ENCODE measurements at places on chromosomes 2 and 18.

GRCh38 chr2:180604077-180604476 is 376.3 kb upstream of the UBE2E3 start:
- DNase-seq: no peak

DNA sequence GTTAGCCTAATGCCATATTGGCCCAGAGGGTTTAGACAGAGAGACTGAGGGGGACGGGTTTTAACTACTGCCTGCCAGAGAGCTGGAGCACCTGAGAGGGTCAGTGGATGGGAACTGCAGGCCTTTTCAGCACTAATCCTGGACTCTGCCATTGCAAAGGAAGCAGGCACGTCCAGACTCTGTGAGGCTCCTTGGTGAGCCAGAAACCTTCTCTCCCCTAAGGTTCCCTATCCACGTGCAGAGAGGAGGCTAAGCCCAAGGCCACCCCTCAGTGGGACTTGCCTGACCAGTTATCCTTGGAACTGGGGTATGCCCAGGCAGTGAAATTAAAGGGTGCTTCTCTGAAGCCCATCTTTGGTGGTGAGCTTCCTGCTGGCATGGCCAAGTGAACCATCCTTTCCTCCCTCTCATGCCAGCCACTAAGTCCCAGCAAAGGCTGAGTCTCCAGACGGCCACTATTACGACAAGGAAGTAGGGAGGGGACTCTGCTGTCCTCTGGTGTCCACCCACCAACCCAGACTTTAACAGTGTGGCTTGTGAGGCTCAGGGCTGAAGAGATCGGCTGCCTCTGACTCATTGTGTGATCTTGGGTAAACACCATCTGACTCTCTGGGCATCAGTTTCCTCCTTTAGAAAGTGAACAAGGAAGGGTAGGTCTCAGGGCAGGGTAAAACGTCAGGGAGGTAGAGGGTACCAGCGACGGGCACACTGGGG is 3.9 kb upstream of the MLPH start:
- DNase-seq: no peak

DNA sequence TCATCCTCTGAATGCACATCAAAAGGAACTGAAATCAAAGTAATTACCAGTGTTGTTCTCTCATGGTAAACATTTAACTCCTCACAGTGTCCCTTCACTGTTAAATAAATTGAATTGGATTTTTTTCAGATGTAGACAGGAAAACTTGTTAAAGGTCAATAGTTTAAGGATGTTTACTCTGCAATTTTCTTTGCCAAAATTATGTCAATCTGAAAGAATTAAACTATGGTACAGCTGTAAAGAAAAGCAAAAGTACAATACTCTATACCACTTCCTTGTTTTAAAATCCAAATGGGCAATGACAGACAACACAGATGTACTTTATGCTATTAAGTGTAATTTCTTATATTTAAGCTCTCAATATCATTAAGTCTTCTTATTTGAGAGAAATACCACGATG is 153.2 kb downstream of the WDPCP start:
- no peak for DNase-seq

DNA sequence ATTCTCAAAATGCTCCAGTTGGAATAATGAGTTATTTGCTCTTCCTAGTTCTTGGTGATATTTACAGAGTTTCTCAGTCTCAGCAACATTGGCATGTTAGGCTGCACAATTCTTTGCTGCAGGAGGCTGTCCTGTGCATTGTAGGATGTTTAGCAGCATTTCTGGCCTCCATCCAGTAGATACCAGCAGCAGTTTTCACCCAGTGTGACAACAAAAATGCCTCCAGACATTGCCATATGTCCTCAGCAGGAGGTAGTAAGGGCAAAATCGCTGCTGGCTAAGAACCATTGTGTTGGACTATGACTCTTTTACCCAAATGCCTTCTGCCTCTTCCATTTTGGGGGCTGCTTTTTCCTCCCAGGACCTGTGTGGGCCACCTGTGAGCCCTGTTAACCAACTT is 50.4 kb downstream of the PAX8 start:
- no peak for DNase-seq

- no peak for DNase-seq
These were observed 128.2 kb upstream of the CD226 start for GRCh38 chr18:70075906-70076305.

DNA sequence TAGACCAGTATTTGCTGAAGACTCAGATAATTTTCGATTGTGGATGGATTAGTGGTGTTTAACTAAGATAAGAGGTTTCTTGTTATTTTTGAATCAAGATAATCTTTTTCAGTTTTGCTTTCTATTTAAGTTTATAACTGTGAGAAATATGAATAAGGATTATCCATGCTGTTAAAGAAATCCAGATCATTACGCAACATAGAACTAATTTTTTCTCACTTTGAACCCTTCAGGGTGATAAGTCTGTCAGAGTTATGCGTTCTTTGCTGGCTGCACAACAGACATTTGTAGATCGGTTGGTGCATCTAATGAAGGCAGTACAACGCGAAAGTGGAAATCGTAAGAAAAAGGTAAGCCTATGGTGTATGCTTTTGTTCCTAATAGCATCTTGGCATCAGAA is 74.1 kb downstream of the PIK3C3 start:
- no peak for DNase-seq

- DNase-seq: no peak
These were observed 878.8 kb downstream of the TSN start for GRCh38 chr2:122634256-122634655.

- peak; percentile 45 for DNase-seq
These were observed 38.9 kb downstream of the CNGA3 start for GRCh38 chr2:98385050-98385699.

DNA sequence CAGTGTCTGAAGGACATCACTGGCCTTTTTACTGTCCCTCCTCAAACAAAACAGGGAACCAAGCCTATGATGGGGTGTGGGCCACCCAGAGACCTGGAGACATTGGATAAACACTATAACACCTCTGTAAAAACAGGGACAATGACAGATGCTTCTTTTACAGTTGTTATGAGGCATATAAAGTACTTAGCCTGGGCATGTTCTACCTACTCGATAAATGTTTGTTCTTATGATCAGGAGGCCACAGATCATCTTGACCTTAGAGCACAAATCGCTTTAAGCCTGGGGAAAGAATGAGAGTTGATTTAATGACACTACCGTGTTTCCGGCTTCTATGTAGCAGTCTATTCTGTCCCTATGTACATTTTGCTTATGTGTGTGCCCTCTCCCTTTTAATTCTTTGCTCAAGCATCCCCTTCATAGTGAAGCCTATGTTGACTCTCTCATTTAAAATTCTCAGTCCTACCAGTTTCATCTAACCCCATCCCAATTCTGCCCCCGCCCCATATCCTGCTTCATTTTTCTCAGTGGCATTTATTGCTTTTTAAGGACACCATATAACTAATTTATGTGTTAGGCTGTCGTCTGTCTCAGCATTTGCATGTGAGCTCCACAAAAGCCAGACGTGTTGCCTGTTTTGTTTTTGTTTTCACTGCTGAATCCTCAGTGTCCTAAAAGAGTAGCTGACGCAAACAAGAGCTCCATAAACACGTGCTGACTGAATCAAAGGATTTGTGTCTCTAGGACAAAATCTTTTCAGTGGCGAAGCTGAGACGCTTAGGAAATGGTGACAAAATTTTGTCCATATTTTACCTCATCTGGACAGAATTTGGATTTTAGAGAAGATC is 182.3 kb upstream of the ST6GAL2 start:
- no peak for DNase-seq

GRCh38 chr2:227351639-227352038 is 26.6 kb downstream of the MFF start:
- no peak for DNase-seq

DNA sequence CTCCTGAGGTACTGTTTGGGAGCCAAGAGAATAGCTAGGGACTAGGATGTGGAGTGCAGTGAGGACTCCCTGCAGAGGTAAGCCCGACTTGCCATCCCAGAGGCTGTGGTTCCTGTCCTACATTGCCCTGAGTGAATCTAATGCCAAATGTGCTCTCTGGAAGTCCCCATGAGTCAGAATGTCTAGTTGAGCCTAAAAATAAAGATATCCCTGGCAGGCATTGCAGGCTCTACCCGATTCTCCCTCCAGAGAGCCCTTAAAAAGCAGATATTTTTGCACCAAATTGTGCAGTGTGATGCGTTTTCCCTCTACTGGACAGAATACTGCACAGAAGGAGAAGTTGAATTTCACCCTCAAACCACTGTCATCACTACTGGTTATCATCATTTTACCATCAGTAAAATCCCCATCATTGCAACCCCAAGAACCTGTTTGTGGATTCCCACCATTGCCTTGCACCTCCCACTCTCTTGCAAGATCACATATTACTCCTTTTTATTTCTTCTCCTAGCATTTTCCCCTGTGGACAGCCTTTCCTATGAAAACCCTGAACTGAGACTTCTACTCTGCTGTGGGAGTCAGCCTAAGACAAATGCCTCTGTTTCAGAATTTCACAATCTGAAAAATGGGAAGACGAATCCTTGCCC is 98.0 kb downstream of the MARCHF4 start:
- DNase-seq: no peak

DNA sequence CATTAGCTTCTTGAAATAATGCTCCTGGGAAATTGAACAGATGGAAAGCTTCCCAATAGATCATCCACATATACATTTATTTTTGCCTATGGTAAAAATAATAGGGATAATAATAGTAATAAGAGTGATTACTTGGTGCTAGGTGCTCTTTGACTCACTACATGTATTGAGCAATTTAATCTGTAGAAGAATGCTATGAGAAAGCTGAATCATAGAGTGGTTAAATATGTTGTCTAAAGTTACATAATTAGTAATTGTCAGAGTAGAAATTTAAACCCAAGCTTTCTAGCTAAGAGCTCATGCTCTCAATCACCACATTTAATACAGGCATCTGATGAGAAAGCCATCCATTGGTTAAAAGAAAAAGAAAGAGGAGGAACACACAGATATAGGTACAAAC is 590.5 kb upstream of the SLC8A1 start:
- no peak for DNase-seq

- no peak for DNase-seq
These were observed 6.3 kb upstream of the NEU4 start for GRCh38 chr2:241802421-241803318.

DNA sequence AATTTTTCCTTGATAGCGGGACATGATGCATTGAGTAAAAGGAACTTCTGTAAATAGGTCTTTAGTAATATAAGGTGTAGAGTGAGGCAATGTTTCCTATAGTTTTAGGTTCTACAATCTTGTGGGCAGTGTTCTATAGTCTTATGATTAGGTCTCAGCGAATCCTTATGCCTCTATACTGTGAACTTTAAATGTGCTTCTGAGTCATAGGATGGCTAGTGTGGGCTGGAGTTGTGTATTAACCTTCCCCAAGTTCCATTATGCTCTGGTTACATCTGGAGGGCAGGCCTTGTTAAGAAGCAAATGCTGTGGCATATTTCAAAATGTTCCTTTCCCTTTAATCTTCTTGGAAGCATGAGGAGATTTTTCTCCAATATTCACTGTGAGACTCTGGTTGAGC is 73.5 kb downstream of the ROCK2 start:
- no peak for DNase-seq

DNA sequence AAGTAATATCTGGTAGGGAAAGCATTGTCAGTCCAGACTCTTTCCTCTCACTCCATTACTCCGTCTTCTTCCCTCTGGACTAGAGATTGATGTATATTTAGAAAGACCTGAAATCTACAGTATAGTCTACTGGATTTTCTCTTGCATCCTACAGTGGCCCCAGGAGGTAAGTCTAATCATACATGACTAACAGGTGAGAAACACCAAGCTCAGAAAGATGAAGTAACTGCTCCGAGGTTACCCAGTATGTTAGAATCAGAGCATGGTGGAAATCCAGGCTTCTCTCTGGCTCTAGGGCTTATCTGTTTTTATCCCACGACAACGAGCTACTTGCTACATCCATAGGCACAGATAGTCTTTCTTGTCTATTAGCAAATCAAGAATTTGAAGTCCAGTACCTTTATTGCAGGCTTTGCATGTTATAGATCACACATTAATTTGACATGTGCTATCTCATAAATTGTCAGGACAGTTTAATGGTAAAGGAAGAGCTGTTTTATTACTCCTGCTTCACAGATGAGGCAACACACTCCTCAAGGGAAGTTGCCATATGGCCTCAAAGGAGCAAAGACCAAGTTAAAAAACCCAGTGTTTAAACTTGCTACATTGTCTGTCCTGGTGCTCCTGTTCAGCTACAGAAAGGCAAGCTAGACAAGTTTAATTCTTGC is 484.3 kb downstream of the THSD7B start:
- DNase-seq: no peak

DNA sequence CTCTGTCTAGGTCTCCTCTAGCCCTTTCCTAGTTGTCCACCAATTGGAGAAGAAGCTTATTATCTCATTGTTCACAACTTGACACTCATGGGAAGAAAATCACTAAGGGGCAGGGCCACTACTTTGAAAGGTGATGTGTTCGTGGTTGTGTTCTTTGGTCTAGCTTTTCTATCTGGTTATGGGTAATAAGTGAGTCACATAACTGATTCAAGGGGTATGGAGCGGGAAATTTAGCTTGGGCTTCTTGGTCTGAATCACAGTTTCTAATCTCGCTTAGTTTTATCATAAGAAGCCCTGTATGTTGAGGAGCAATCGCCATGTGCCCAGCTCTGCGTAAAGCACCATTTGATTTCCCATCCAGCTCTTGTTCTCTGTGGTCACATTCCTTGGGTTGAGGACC is 18.7 kb upstream of the DYTN start:
- no peak for DNase-seq

GRCh38 chr2:211181626-211182025 is 625.2 kb downstream of the CPS1 start:
- no peak for DNase-seq

- no peak for DNase-seq
These were observed 147.6 kb downstream of the CDC42EP3 start for GRCh38 chr2:37523814-37524362.

DNA sequence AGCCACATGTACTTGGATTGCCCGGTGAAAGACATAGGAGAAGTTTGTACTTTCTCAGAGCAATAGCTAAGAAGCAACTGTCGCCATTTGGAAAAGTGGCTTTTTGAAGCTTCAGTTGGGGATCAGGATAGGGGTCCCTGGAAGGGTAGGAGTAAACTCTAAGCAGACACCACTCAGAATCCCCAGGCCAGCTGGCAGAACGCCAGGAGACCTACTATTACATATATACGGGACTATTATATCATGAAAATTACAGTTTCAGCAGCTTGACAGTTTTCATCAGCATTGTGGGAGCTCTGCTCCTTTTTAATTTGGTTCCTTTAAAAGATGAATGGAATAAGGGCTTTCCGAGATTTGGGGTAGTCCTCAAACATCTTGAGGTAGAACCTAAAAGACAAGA is 54.9 kb downstream of the SRD5A2 start:
- DNase-seq: no peak

DNA sequence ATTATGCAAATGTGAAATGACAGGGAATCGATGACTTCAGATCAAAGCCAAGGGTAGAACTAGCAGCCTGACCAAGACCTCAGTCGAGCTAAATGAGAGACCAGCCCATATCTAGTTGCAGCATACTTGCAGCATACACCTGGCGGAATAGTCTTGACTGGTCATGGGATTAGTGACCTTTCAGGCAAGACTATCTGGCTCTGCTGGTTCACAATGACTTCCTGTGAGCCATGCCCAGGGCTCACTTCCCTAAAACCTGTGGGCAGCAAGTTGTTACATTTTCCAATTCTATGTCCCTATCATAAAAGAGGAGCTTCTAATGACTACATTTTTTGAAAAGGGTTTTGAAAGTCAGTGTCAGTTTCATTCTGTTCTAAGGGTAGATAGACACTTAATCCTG is 1624.9 kb upstream of the CELF4 start:
- no peak for DNase-seq
